Upper lobe of right lung (tissue), 1 donor: ENCODE measurements at places on chromosomes 5 and 9. TPM values are rescaled to one million over a fixed set of nuclear protein-coding genes. Genes with fewer than 3 reads are reported as not detected.

Gene DDX4
- not detected for total RNA-seq

Gene ABO
- 16.8 TPM for total RNA-seq

Gene SEMA4D
- total RNA-seq: 46.2 TPM

Gene GFI1B
- total RNA-seq: 0.52 TPM

DNA sequence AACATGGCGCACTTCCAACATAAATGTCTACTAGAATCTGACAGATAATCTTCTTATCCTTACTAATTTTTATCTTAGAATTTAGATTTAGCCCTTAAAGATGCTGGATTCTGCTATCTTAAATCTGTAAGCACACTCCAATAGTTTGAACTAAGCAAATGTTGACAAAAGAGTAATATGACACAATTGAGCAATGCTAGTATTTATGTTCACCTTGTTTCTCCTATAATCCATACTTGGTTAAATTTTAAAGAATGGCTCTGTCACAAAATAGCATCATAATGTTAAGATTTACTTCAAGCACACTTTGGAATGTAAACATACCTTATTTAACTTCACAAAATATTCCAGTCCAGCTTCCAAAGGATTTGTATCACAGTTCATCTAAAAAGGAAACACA lies 38.8 kb upstream of the ARSB start:
- no peak for DNase-seq

DNA sequence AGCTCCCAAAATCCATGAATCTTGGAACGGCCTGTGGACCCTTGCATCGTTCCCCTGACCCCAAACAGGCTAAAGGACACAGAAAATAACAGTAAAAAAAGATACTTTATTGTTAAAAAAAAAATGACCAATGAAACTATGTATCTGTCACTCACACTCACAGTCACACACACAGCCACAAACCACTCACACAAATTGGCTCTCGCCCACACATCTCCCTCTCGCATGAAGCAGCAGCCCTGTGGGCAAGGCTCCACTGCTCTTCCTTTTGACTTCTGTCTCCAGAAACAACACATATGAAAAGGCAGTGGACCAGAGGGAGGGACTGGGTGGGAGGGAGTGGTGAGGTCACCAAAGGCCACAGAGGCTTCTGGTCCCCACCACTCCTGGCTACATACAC lies 56.6 kb downstream of the SLC36A1 start:
- no peak for DNase-seq

DNA sequence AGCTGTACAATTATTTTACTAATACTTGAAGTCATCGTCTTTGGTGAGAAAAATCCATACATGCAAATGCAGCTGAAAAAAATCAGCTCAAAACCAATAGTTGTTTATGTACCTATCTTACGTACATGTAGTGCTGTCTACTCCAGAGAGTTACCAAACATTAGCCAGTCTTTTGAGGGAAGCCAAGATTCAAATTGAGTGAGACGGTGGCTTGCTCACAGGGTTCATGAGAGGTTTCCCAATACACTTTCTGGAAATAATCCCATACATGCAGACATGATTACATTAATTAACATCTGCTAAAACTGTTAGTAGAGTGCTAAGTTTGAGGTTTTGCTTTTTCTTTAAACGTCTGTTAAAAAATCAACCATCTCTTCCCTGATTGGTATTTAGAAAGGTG lies 2.3 kb downstream of the C9orf72 start:
- DNase-seq: no peak

GRCh38 chr9:14096258-14096922 lies 217.6 kb downstream of the NFIB start:
- DNase-seq: no peak

GRCh38 chr5:37860206-37860605 lies 20.4 kb upstream of the GDNF start:
- no peak for DNase-seq
